ENCODE measurements at places on chromosomes 4 and X. TPM values are rescaled to one million over a fixed set of nuclear protein-coding genes. Genes with fewer than 3 reads are reported as not detected.

YIPF7 gene
- not detected for total RNA-seq

ZXDB gene
- total RNA-seq: 7.0 TPM

SLC6A8 gene
- total RNA-seq: 25.6 TPM

RTL9 gene
- total RNA-seq: 0.03 TPM

HSFX3 gene
- total RNA-seq: not detected

FGFR3 gene
- total RNA-seq: 12.4 TPM

SPANXA2 gene
- 2.1 TPM for total RNA-seq

GPC3 gene
- total RNA-seq: not detected

UNC5C gene
- total RNA-seq: 17.4 TPM

CCNB3 gene
- total RNA-seq: 0.19 TPM

PGAM4 gene
- total RNA-seq: not detected

AREG gene
- total RNA-seq: not detected

PPP1R2C gene
- not detected for total RNA-seq

DRP2 gene
- 0.10 TPM for total RNA-seq

All from A172 (cell line).